ENCODE measurements at places on chromosomes 5 and 9. TPM values are rescaled to one million over a fixed set of nuclear protein-coding genes. Genes with fewer than 3 reads are reported as not detected.

Gene TRIM7
- 3.1 TPM for total RNA-seq

Gene DEPDC1B
- total RNA-seq, result 2.1 TPM

Gene CAMK4
- total RNA-seq, result 19.5 TPM

Gene LMX1B
- total RNA-seq, result not detected

Gene DNM1
- 2.0 TPM for total RNA-seq

Gene AIF1L
- total RNA-seq, result 596 TPM

Gene ABCA1
- total RNA-seq, result 74.5 TPM

Gene BARHL1
- total RNA-seq, result not detected

Gene FOXE1
- total RNA-seq, result not detected

Gene IRX4
- total RNA-seq, result not detected

DNA sequence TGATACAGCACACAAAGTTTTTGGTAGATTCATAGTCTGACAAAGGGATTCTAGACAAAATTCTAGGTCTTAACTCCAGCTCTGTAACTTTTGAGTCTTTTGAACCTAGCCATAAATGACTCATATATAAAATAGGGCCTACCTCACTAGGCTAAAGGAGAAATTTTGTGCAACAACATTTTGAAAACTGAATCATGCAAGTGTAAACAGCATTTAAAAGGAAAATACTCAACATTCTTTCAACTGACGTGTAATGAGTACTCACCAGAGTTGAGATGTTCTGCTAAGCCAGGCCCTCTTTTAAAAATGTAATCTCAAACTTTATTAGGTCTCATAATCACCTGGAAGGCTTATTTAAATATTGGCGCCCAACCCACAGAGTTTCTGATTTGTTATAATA, 113.2 kb downstream of the STK32A start:
- no peak overlapping the region for H3K4me3 ChIP-seq
- no peak overlapping the region for H3K27ac ChIP-seq
- no peaks in the 10 kb centered on the region for H3K36me3 ChIP-seq
- H3K27me3 ChIP-seq, result no peaks in the 10 kb centered on the region

DNA sequence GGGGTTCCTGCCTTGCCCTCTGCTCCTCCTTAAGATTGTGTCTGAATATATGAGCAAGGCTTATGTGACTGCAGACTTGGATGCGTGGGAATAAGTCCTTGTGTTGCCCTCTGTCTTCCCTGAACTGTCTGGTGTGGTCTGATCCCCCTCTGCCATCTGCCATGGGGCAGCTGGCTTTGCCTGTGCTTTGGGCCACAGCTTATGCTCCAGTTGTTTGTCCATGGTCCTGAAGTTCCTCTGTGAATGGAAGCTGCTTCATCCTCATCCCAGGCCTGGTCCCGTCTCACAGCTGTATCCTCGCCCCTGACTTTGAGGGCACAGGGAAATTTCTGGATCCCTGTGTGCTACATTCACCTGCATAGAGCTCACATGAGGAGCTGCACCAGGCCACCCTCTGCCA, 14.7 kb downstream of the IL31RA start:
- no peaks in the 10 kb centered on the region for H3K27me3 ChIP-seq
- no peaks in the 10 kb centered on the region for H3K4me1 ChIP-seq
- H3K36me3 ChIP-seq, result no peaks in the 10 kb centered on the region
- DNase-seq, result no peak
- H3K27ac ChIP-seq, result no peak overlapping the region

DNA sequence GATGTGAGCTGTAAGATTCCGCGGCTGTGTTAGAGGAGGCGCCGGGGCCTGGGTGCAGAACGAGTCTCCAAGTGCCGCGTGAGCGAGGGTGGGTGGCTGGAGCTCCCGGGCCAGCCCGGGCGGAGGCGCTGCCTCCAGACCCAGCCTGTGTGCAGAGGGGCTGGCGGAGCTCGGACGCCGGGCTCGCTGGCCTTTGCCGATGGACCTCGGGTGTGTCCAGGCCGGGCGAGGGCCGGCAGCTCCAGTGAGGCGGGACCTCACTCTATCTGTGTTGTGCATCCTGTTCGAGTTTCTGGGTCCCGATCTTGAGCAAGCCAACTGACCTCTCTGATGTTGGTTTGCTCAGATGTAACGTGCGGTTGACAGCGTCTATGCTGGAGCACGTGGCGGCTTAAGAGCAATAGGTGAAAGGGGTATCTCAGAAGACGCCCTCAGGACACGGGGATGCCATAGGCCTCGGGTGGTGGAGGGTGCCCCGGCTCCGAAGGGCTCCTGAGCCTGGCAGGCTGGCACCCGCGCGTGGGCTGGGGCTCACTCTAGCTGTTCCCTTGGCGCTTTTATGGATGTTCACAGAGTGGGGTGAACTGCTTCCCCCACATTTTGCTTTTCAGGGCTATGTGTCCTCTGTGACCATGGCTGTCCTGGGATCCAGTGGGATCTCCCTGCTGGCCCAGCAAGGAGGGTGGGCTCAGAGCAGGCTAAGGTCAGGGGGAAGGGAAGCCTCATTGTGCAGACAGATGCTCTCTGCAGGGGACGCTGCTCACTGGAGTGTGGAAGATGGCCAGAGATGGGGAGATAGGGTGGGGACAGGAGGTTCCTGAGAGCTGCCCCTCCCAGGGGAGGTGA, 69.8 kb downstream of the MRPL36 start:
- H3K36me3 ChIP-seq, result no peaks in the 10 kb centered on the region
- no peak overlapping the region for H3K4me3 ChIP-seq
- peak; percentile 70 for DNase-seq
- H3K27ac ChIP-seq, result no peak overlapping the region

- no peak overlapping the region for H3K4me3 ChIP-seq
- DNase-seq, result no peak
- peaks cover 6% of the 10 kb centered on the region for H3K4me1 ChIP-seq
- H3K27ac ChIP-seq, result no peak overlapping the region
- H3K27me3 ChIP-seq, result peaks cover 7% of the 10 kb centered on the region
- no peaks in the 10 kb centered on the region for H3K36me3 ChIP-seq
These were observed 31.4 kb downstream of the TLX3 start for GRCh38 chr5:171340491-171340890.

- no peak for DNase-seq
- H3K36me3 ChIP-seq, result no peaks in the 10 kb centered on the region
- H3K27ac ChIP-seq, result no peak overlapping the region
These were observed 2.8 kb upstream of the PCA3 start for GRCh38 chr9:76761448-76761847.

DNA sequence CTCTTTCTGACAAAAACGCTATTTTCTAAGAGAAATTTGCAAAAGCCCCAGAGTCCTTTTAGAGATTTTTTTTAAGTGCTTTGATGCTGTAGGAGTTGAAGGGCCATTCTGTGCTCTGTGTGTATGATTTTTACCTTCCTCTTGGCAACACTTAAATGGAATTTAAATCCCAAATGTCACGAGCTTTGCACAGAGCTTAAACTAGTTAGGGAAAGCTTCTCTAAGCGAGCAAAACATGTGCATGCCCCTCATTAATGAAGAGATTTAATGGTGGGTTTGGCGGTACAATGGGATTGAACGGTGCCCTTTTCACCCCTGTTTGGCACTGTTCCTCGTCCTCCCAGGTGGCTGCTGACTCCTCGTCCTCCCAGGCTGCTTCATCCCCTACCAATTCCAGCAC, 220.7 kb downstream of the DRD1 start:
- H3K27ac ChIP-seq, result no peak overlapping the region
- no peaks in the 10 kb centered on the region for H3K27me3 ChIP-seq

GRCh38 chr9:69180670-69181069, 6.6 kb downstream of the TJP2 start:
- DNase-seq, result no peak
- H3K4me3 ChIP-seq, result no peak overlapping the region
- no peaks in the 10 kb centered on the region for H3K36me3 ChIP-seq
- H3K4me1 ChIP-seq, result peaks cover 2% of the 10 kb centered on the region
- no peak overlapping the region for H3K27ac ChIP-seq

DNA sequence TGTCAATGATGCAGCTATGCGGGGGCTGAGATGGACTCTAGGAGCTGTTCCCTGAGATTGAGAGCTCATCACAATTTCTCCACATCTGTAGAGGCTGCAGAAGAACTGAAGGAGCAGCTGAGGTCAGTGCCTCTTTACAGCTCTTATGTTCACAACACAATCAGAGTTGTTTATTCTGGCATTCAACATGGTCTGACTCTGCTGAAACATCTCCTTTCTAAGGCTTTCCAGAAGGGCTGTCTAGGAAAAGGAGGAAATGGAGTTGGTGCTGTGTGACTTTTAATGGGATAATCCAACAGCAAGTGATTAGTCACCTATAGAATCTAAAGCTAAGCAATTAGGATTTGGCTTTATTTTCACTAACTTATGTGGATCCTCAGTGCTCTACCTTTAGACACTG, 6.0 kb downstream of the POU5F2 start:
- H3K27me3 ChIP-seq, result no peaks in the 10 kb centered on the region
- H3K4me3 ChIP-seq, result no peak overlapping the region
- H3K36me3 ChIP-seq, result no peaks in the 10 kb centered on the region
- H3K27ac ChIP-seq, result no peak overlapping the region
- H3K4me1 ChIP-seq, result no peaks in the 10 kb centered on the region

- no peaks in the 10 kb centered on the region for H3K27me3 ChIP-seq
- H3K4me3 ChIP-seq, result no peak overlapping the region
These were observed 55.4 kb downstream of the SNCAIP start for GRCh38 chr5:122367456-122367855.

- no peak for DNase-seq
- H3K27ac ChIP-seq, result no peak overlapping the region
- no peaks in the 10 kb centered on the region for H3K4me1 ChIP-seq
- no peak overlapping the region for H3K4me3 ChIP-seq
- H3K36me3 ChIP-seq, result no peaks in the 10 kb centered on the region
These were observed 121.2 kb downstream of the CHSY3 start for GRCh38 chr5:130025511-130025910.

DNA sequence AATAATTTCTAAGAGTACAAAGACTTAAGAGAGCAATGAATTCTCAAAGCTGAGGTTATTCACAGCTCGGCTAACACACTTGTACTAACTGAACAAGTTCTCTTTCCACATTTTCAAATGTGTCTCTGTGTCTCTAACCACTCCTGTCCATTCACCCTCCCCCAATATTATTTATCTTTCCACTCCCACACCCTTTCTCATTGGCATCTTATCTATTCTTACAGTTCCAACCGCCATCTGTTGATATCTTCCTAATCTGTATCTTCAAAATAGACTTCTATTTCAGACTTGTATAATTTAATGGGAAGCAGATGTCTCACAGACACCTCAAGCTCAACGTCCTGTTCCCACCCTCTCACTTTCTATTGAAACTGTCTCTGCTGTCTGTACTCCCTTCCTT, 205.9 kb downstream of the ANXA1 start:
- no peak overlapping the region for H3K27ac ChIP-seq
- H3K27me3 ChIP-seq, result no peaks in the 10 kb centered on the region
- H3K4me1 ChIP-seq, result no peaks in the 10 kb centered on the region
- H3K4me3 ChIP-seq, result no peak overlapping the region
- no peak for DNase-seq
- no peaks in the 10 kb centered on the region for H3K36me3 ChIP-seq

GRCh38 chr5:143552680-143553079, 149.2 kb upstream of the NR3C1 start:
- H3K36me3 ChIP-seq, result no peaks in the 10 kb centered on the region
- H3K4me1 ChIP-seq, result no peaks in the 10 kb centered on the region
- no peak overlapping the region for H3K27ac ChIP-seq
- DNase-seq, result no peak

- peak overlapping the region; percentile 5 for H3K4me3 ChIP-seq
- H3K27me3 ChIP-seq, result peaks cover 28% of the 10 kb centered on the region
- no peaks in the 10 kb centered on the region for H3K36me3 ChIP-seq
- H3K27ac ChIP-seq, result no peak overlapping the region
- DNase-seq, result no peak
- H3K4me1 ChIP-seq, result no peaks in the 10 kb centered on the region
These were observed 6.0 kb upstream of the NDUFB6 start for GRCh38 chr9:32578976-32579375.

DNA sequence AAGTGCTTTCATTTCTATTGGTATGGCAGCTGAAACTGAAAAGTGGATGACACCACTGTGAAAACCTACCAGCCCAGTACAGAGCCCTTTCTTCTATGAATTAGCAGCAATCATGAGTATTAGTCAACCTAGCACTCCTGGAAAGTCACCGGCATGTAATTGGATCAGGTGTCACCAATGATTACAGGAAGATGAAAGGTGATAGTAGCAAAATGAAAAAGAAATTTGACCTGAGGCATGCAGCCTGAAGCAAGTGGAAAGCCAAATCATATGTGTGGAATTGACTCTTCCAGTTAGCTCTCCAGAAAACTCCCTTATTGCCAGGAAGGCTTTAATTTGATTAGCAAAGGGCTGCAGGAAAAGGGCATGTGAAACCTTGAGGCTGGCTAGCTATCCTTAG, 81.2 kb upstream of the NAA35 start:
- no peak for DNase-seq
- no peaks in the 10 kb centered on the region for H3K27me3 ChIP-seq
- H3K36me3 ChIP-seq, result no peaks in the 10 kb centered on the region
- H3K4me3 ChIP-seq, result no peak overlapping the region
- no peaks in the 10 kb centered on the region for H3K4me1 ChIP-seq

DNA sequence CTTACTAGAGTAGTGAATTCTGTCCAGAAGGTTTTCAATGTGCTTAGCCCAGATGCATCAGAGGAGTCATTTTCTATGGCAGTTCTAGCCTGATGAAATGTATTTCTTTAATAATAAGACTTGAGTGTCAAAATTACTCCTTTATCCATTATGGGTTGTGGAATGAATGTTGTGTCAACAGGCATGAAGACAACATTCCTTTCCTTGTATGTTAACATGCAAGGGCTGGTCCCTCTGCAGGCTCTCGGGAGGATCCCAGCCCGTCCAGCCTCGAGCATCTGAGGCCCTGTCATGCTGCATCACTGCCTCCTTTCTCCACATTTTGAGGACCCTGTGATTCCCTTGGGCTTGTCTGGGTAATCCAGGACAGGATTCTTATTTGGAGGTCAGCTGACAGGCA, 42.9 kb upstream of the FAM120AOS start:
- no peak overlapping the region for H3K4me3 ChIP-seq
- no peaks in the 10 kb centered on the region for H3K27me3 ChIP-seq
- DNase-seq, result no peak
- H3K27ac ChIP-seq, result no peak overlapping the region
